Activated CD8-positive, alpha-beta T cell treated with anti-CD3 and anti-CD28 coated beads, Interleukin-2, amount 10 ng/mL, durations not matched to agents 7 days and 5 days (primary cell): ENCODE measurements at places on chromosomes 1 and 21. TPM values are rescaled to one million over a fixed set of nuclear protein-coding genes. Genes with fewer than 3 reads are reported as not detected.

GRCh38 chr1:49190138-49190537, 413.4 kb upstream of the BEND5 start:
- DNase-seq: no peak

- DNase-seq: no peak
Observed at GRCh38 chr1:150564051-150564991, 15.1 kb downstream of the MCL1 start.

GRCh38 chr21:32604464-32604863, 7.7 kb downstream of the CFAP298 start:
- no peak for DNase-seq

- no peak for DNase-seq
Observed at GRCh38 chr1:89546934-89547562, 22.4 kb downstream of the LRRC8B start.

DNA sequence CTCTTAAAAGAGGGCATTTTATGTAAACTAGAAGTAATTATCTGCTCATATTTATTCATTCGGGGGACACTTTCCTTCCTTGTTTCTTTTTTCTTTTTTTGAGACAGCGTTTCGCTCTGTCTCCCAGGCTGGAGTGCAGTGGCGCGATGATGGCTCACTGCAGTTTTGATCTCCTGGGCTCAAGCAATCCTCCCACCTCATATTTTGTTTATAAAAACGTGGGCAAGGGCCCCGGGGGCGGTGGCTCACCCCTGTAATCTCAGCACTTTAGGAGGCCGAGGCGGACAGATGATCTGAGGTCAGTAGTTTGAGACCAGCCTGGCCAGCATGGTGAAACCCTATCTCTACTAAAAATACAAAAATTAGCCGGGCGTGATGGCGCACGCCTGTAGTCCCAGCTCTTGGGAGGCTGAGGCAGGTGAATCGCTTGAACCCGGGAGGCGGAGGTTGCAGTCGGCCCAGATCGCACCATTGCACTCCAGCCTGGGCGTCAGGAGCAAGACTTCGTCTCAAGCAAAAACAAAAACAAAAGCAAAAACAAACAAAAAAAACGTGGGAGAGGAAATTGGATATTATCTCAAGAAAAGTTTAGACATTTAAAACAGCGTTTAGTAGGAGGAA, 926 bp upstream of the DFFA start:
- no peak for DNase-seq

GRCh38 chr1:22118291-22118992, 24.5 kb downstream of the WNT4 start:
- no peak for DNase-seq

L1TD1 gene
- total RNA-seq: not detected

GRCh38 chr1:217027403-217028080, 304.3 kb upstream of the ESRRG start:
- no peak for DNase-seq

GRCh38 chr1:104132382-104132973, 382.8 kb downstream of the AMY1C start:
- no peak for DNase-seq

OR10T2 gene
- not detected for total RNA-seq

TEX38 gene
- not detected for total RNA-seq

DNA sequence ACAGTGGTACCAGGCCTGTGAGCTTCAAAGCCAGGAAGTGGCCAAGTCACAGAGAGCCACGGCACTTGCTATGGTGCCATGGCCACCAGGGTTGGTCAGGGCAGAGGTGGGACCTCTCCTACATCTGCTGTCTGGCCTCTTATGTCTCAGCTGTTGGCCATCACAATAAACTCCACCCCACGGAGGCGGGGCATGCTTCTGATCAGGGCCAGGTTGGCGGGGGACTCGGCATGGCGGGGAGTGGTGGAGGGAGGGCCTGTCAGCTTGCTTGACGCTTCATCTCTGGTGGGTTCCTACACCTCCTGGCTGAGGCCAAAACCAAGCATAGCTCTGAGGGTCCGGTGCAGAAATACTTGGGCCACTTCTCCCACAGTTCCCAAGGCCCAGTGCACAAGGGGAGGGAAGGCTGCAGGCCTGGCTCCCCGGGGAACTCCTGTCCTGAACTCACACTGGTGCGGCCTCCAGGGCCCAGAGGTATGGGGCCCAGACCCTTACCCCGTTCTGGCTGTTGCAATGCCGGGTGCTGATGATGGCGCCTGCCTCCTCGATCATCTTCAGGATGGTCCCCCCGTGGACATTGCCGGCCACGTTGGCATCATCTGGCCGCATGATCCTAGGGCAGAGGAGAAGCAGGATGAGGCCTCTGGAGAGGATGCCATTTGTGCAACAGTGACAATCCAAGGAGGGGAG, 44.2 kb downstream of the ACOT7 start:
- DNase-seq: peak; percentile 29

GRCh38 chr1:95636897-95637296, 402.9 kb downstream of the RWDD3 start:
- DNase-seq: no peak

GRCh38 chr1:56864430-56864829, 9.8 kb downstream of the C8A start:
- no peak for DNase-seq

SPRR2D gene
- not detected for total RNA-seq

DNA sequence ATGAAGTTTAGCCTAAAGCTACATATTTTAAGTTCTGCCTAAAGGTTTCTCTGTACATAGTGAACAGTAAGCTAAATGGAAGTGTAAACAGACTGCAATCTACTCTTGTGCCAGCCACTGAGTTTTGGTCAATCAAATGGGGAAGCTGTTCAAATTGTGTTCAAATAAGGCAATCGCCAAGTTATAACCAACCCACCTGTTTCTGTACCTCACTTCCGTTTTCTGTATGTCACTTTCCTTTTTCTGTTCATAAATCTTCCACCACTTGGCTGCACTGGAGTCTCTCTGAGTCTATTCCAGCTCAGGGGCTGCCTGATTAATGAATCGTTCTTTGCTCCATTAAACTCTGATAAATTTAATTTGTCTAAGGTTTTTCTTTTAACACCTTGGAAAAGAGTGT, 10.8 kb upstream of the THEM4 start:
- DNase-seq: no peak

DNA sequence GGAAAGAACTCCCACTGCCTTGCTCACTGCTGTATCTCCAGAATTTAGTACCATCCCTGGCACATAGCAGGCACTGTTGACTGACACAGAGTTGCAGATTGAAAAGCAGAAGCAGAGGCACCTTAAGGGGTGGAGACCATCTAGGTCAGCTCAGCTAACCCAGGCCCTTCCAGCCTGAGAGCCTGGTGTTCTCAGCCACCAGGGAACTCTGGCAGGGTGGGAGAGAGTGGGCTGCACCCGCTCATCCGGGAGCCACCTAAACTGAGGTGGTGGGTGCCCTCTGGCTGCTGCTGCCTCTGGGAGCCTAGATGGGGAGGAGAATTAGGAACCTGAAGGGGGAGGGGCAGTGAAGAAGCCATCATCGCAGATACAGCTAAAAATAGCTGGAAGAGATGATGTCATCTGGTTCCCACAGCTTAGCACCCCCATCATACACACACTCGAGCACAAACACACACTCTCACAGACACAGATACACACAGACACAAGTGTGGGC, 1.5 kb upstream of the TSPAN1 start:
- no peak for DNase-seq

SH2D1B gene
- total RNA-seq: not detected

GRCh38 chr1:47532921-47533792, 95.3 kb downstream of the FOXD2 start:
- peak; percentile 27 for DNase-seq

GRCh38 chr1:179917601-179918429, 35.7 kb downstream of the TOR1AIP1 start:
- no peak for DNase-seq
